Gastroesophageal sphincter (tissue), 4 donors: ENCODE measurements at places on chromosomes 11 and 22. TPM values are rescaled to one million over a fixed set of nuclear protein-coding genes. Genes with fewer than 3 reads are reported as not detected.

DNA sequence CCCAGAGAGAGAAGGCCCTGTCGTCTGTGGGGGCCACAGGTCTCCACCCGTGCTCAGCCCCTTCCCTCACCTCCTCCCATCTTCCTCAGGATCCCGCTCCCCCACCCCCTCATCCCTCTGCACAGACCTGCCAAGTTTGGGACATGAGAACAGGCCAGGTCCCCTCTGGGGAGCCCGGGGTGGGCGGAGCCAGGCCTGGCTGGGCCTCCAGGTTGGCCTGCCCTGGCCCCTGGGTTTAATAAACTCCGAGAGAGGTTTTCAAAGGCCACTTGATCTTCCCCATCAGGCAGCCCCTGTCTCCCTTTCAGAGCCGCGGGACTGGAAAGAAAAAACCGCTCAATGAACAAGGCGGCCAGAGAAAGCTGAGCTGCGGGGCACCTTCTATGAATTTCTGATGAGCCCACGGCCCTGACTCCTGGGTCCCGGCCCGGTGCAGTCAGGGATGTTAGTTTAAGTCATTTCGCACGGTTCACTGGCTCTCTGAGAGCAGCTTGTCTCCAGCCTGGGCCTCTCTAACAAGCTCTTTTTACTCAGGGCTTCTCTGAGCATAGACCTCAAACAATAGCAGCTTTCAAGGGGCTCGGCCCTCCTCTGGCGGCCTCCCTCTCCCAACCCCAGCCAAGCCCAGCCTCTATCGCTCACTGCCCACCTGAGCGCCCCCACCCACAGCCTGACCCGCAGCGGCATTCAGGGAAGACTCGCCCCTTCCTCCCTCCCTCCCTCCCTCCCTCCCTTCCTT, 64.8 kb downstream of the RPUSD4 start:
- no peak for ATAC-seq

GRCh38 chr11:62627713-62628112, 5.9 kb upstream of the B3GAT3 start:
- ATAC-seq, result no peak

DNA sequence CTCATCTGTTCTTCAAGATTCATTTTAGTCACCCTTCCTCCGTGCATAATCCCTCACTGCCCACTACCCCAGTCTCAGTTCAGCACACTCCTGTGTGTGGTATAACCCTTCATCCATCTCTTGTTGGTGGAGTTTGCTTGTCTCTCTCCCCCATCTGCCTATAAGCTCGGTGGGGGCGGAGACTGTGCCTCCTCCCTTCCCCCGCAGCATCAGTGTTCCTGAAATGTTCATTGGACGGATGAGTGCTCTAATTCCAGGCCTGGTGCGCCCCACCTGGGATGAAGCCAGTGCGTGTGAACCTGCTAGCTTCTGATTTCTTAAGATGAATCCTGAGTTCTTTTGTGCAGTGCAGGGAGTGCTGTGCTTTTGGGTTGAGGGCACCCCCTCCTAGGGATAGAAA, 100.0 kb downstream of the GRIK4 start:
- ATAC-seq, result no peak

DNA sequence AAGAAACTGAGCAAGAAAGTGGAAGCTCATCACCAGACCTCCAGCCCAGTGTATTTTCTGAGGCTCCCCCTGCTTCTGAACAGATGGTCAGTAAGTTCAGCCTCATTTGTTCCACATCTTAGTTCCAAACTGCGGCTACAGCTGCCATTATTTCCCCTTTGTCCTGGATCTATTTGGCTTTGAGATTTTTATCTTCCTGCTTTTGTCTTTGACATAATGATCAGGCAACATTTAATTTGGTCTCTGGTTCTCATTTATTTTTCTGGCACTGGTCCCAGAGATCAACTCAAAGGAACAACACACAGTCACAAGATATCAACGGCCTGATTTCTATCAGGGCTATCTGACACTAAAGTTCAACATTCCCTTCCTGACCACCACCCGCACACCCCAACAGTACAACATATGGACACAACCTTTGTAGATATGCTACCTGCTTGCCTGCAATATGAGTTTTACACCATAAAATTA, 137.5 kb downstream of the FAM76B start:
- no peak for ATAC-seq

DNA sequence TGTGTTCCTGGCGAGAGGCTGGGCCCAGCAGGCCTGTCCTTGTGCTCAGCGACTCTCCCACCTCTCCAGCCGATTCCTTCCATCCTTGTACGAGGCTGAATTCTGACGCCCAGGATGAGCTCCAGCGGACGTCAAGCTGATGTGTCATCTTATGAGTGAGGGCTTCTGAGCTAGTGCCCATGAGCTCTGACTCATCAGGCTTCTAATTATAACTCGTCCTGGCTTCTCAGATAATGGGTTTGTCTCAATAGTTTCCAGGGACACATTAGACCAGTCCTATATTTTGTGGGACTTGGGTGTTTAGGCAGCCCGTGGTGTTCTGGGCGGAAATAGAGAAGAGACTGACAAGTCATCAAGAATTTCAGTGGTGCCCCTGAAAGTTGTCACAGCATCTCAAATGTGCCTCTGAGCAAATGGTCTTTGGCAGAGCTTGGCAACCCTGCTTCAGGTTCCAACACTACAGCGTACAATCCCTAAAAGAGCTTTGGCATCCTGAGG, 108.2 kb upstream of the CD44 start:
- peak; percentile 89 for ATAC-seq

GRCh38 chr11:87251560-87251959, 213.8 kb downstream of the TMEM135 start:
- no peak for ATAC-seq

PHOX2A gene
- 0.89 TPM for total RNA-seq
